ENCODE measurements at places on chromosomes 11 and 22.

GRCh38 chr11:2540223-2540991 is 95.6 kb downstream of the KCNQ1 start:
- DNase-seq: no peak

DNA sequence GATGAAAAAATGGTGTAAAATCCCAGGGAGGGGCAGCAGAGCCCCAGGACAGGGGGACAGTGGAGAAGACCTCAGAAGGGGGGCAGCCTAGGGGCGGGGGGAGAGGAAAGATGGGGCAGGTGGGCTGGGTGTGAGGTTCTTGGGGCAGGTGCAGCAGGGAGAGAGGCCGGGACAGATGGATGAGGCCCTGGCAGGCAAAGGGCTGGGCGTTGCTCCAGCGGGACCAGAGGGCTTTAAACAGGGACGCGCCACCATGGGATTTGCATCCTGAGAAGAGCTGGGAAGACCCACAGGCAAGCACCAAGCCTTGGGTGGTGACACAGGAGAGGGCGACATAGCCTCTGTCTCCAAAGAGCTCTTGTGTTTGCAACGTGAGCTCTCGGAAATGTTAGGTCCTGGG is 1342.8 kb downstream of the TBC1D22A start:
- DNase-seq: no peak

- no peak for DNase-seq
Observed at GRCh38 chr11:108368134-108368533, 99.2 kb downstream of the C11orf65 start.

DNA sequence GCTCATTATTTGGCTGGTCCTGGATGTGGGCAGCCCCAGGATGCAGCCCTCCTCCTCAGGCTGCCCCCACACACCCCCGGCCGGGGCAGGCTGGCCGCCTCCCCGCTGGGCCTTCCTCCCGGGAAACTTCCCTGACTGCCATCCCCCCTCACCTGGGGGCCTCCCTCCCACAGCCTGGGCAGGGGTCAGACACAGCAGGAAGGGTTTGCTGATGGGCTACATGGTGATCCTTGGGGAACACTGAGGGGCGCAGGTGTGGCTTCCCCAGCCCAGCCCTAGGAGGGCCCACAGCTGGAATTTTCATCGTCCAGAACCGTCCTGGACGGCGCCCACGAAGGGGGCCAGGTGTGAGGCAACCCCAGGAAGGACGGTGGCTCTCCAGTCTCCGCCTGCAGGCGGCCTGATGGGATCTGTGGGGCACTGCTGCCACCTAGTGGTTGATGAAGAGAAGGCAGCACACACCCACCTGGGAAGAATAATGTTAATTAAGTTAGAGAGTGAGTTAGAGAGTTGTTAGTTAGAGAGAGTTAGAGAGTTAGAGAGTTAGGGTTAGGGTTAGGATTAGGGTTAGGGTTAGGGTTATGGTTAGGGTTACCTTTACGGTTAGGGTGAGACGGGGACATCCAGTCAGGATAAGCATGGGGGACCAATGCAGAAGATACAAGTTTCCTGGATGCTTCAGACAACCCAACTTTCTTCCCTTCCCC is 75.9 kb upstream of the PRR5 start:
- DNase-seq: peak; percentile 44

GRCh38 chr11:124916370-124916710 is 2.7 kb upstream of the HEPN1 start:
- DNase-seq: no peak

GRCh38 chr11:62680825-62681240 is 2.0 kb upstream of the UBXN1 start:
- DNase-seq: no peak

DNA sequence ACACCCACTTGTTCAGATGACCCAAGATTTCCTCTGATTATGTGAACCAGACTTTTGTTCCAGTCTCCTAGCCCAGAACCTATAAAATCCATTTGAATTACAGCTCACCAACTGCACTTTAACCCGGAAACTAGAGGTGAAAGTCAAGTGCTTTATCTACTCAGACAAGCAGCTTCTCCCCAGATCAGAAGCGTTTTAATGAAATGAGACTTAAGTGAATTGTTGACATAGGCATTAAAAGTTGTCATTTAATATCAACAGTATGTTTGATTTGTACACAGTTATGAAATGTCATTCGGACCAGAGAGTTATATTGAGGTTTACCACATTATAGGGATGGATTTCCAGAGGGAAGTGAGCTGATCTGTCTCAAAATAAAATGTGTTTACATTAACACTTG is 52.0 kb downstream of the CADM1 start:
- DNase-seq: no peak

DNA sequence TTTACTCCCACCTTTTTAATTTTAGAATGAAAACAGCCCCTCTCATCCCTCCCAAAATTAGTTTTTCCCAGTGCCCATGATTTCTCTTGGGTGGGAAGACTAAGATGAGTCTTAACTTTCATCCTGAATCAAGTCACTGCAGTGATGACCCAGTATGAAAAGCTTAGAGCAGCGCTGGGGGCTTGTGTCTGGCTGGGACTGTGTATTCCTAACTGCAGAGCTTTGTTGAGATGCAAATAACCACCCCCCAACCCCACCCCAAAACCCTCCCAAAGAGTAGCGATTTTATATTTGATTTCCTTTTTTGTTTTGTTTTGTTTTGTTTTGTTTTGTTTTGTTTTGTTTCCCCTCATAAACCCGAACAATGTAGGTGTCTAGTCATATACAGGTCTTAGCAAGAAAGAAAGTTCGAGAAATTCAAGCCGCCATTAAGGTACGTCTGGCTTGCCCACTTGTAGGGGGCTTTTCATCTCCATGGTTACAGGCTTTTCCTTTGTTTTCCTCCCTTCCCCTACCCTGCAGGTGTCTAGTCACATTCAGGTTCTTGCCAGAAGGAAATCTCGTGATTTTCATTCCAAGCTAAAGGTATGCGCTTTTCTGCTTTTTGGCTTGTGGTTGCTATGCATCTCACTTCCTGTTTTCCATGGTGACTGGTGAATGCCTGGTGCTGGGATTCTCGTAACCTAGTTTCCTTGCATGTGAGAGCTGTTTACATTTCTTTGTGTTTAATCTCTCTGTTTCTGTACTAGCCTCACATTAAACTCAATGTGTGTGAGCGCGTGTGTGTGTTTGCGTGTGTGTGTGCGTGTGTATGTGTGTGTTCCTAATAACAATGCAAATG is 144.6 kb upstream of the RASSF10 start:
- DNase-seq: peak; percentile 91

- DNase-seq: no peak
Observed at GRCh38 chr11:113247221-113247620, 67.2 kb upstream of the TTC12 start.

DNA sequence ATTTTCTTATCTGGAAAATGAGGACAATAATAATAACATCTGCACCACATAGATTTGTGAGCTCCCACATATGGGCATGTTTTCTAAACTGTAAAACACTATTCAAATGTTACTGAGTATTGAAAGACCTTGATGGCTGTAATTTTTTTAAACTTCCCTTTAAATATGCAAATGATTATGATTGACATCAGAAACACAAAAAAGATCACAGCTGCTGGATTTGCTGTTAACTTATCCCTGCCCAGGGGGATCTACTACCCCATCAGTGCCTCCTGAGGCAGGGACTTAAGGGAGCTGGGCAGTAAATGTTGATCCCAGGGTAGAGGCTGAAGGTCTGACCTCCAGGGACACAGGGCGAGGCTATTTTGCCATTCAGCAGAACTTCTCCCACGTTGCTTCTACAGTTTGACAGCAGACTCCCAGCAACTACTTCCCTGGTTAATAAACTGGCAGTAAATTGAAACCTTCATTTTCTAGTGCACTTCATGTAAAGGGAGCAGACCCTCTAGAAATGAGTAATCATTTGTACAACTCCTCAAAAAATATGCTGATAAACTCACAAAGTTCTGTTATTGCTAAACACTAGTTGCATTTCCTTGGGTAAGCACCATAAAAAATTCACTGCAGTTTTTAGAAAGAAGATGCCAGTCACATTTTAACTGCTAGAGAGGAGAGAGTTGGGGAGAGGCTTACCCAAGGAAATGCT is 20.3 kb downstream of the TMPRSS5 start:
- no peak for DNase-seq

- no peak for DNase-seq
Observed at GRCh38 chr11:120058931-120059330, 79.0 kb downstream of the TRIM29 start.

DNA sequence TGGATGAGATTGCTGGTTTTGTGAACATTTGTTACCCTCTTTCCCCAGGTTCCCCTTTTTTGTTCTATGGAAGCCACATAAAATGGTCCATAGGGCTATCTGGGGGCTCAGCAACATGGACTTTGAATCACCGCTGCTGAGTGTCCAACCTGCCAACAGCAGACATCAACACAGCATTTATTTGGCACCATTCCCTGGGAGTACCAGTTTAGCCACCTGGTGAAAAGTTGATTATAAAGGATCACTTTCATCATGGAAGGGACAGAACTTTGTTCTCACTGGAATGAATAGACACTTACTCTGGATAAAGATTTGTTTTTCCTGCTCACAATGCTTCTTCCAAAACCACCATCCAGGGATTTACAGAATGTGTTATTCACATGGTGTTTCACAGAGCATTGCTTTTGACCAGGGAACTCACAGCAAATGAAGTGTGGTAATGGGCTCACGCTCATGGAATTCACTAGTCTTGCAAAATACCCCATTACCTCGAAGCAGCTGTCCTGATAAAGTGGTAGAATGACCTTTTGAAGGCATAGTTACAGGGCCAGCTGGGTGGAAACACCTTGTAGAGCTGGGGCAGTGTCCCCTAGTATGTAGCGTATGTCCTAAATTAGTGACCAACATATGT is 43.9 kb downstream of the ADM start:
- DNase-seq: no peak

DNA sequence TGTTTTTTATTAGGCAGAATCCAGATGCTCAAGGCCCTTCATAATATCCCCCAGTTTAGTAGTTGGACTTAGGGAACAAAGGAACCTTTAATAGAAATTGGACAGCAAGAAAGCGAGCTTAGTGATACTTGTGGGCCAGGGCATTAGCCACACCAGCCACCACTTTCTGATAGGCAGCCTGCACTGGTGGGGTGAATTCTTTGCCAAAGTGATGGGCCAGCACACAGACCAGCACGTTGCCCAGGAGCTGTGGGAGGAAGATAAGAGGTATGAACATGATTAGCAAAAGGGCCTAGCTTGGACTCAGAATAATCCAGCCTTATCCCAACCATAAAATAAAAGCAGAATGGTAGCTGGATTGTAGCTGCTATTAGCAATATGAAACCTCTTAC is 1.4 kb downstream of the HBB start:
- DNase-seq: no peak

DNA sequence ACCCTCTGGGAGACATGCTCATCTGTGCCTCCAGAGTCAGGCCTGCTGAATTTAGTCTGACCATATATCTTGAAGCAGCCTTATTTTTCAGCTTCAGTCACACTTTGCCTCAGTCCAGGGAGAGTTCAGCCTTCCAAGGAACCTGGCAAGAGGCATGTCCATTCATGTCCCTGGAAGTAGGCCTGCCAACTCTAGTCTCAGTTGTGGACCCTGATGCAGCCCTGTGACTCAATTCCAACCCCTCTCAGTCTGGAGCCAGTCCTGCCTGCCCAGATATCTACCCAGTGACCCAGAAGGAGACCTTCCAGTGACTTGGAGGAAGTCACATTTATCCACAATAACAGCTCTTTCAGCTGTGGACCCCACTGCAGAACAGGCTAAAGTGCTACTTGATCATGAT is 566.6 kb downstream of the TMEM135 start:
- no peak for DNase-seq

GRCh38 chr22:27730641-27731433 is 70.7 kb downstream of the MN1 start:
- DNase-seq: no peak

DNA sequence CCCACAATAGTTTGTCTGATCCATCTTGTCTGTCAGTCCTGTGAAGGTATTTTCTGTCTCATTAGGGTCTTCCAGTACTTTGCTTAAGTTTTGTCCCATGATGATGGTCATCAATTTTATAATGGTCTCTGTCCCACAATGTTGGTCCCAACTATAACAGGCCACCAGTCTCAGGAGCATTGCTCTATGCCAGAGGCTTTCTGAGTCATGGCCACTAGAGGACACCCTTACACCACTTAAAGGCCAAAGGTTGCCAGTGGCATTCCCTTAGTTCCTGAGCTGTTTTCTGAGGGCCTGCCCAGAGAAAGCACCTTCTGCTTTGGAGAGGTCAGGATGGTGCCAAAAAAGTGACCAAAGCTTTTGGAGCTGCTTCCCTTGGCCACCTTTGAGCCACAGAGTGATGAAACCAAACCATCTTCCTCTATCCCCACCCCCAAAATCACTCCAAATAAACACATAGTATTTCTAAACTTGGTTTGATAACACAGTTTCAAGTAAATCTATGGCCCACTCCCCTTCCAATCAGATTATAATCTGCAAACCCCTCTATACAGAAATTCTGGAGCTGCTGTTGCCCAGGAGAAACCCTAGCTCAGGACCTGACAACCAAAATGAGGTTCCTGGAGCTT is 19.3 kb downstream of the EIF3F start:
- peak; percentile 29 for DNase-seq

- DNase-seq: no peak
Observed at GRCh38 chr22:48757581-48757980, 1070.1 kb downstream of the BRD1 start.

GRCh38 chr11:103515283-103515682 is 406.1 kb downstream of the DYNC2H1 start:
- no peak for DNase-seq

DNA sequence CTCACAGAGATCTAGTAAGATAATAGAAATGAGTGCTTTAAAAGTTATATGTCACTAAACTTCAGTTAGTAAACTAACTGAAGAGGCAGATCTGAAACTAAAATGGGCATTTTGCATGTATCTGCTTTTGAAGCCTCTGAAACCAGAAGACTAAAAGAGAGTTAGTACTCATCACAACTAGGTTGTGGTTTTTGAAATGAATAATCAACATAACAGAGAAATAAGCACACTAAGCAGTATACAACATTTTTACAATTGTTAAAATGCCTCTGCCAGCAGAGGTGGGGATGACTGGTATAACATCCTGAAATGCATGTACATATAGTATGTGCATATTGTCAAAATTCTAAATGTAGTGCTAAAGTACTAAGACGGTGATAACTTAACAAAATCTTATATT is 564.5 kb downstream of the DLG2 start:
- no peak for DNase-seq

DNA sequence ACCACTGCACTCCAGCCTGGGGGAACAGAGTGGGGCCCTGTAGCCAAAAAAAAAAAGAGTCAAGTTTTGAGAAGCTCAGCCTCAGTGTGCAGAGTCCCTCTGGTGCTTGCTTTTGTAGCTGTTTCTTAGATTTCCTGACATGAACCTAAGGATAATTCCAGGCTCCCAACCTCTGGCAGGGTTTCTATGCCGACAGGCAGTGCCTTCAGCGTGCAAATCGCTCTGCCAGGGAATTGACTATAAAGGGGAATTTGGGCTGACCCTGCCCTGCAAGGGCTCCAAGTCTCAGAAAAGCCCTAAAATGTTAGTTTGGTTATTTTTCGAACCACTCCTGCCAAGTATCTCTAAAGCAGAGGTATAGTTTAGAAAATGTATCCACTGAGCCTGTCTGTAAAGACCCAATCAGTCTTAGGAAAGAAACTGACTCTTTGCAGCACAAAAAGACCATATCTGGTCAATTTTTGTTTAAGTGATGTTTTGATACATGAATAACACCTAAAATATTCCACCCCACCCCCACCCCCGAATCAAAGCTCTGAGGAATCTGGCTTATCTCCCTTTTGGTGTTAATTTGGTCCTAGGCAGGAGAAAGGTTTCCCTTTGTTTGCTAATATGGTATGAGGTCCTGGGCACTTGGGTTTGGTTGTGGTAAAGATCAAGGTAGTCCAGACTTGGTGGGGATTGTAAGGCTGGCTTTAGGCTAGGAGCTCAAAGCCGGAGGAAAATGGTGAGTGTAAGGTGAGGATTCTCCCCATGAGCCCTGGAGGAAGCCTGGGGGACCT is 49.7 kb downstream of the ANO1 start:
- DNase-seq: no peak
